Gastroesophageal sphincter (tissue), 4 donors: ENCODE measurements at places on chromosomes 1 and 21.

DNA sequence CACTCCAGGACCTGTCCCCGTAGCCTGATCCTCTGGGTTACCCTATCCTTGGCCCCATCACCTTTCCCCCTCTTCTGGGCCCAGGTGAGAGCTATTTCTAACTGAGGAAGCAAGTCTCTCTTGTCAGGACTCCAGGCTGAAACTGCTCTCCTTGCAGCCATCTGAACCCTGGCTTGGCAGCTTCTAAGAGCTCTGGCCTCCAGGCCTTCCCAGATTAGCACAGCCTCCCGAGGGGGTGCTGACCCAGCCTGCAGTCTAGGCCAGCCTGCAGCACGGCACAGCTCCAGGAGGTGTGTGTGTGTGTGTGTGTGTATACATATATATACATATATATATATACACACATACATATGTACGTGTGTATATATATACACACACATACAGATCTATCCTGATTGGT lies 17.4 kb downstream of the CACNA1S start:
- ATAC-seq = no peak

DNA sequence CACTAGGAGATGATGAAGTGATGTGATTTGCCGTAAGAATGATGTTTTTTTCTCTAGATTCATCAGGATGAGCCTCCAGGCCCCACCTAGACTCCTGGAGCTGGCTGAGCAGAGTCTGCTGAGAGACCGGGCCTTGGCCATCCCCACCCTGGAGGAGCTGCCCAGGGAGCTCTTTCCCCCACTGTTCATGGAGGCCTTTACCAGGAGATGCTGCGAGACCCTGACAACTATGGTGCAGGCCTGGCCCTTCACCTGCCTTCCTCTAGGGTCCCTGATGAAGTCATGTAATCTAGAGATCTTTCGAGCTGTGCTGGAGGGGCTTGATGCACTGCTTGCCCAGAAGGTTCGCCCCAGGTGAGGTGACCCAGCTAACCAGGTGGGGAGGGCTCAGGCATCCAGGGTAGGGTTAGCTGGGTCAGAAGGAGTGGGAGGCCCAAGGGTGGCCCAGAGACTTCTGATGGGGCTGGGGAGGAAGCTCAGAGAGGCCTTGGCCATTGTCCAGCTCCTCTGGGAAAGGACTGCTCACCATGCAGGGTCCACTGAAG lies 1.3 kb downstream of the PRAMEF12 start:
- no peak for ATAC-seq

DNA sequence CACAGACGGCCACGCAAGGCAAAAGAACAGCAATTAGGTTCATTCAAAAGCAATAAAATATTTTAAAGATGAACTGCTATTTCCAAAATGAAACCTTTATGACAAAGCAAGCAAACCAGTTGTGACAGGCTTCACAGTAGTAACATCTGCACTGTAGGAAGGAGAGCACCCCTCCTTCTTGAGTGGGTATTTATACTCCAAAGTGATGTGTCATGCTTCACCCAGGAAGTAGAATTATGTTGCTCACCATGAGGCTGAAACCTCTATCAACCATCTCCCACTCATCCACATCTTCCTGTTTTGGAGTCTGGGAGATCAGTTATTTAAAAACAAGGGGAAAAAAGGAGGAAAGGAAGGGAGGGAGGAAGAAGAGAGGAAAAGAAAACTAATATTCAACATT lies 885 bp downstream of the OR2T10 start:
- ATAC-seq = no peak

GRCh38 chr1:219834314-219834917 lies 93.9 kb downstream of the SLC30A10 start:
- ATAC-seq = no peak

- no peak for ATAC-seq
Measured at GRCh38 chr1:227613526-227613925, 50.2 kb downstream of the ZNF678 start.
